ENCODE measurements at places on chromosomes 11 and 22.

GRCh38 chr11:97229936-97230335 is 840.1 kb downstream of the JRKL start:
- DNase-seq: no peak

DNA sequence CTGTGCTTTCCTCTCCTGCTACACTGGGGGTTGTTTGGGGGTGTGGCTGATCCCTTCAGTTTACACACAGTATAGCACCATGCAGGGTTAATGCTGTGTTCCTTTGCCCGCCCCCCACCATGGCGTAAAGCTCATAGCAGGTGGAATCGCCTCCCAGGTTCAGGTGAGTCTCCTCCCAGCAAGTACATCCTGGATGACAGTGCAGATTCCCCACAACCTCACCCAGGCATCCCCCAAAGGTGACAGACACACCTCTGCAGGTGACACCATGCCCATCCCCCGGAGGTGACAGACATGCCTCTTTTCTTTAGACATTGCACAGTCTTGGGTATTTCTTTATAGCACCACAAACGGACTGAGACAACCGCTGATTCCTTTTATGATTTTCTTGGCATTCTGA is 343.7 kb downstream of the BRD1 start:
- DNase-seq: no peak

GRCh38 chr11:88618327-88619070 is 281.0 kb upstream of the CTSC start:
- no peak for DNase-seq

- DNase-seq: peak; percentile 26
These were observed 34.1 kb upstream of the CALCA start for GRCh38 chr11:15006139-15006759.

- DNase-seq: no peak
These were observed 18.9 kb upstream of the HEPHL1 start for GRCh38 chr11:94002226-94002625.

DNA sequence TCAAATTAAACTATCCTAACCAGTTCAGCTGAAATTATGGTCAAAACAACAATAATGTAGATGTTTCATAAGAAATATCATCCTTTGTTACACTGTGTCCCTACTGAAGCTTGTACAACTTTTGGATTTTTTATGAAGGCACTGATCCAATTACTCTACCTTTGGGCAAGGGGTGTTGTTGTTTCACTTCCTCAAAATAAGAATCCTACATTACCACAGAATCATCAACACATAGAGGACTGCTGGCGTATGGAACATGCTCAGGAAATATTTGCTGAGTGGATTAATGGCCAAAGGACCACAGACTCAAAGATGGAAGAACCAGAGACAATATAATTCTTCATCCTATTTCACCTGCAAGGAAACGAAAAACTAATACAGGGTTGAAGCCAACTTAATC is 907.5 kb upstream of the CCDC90B start:
- no peak for DNase-seq

DNA sequence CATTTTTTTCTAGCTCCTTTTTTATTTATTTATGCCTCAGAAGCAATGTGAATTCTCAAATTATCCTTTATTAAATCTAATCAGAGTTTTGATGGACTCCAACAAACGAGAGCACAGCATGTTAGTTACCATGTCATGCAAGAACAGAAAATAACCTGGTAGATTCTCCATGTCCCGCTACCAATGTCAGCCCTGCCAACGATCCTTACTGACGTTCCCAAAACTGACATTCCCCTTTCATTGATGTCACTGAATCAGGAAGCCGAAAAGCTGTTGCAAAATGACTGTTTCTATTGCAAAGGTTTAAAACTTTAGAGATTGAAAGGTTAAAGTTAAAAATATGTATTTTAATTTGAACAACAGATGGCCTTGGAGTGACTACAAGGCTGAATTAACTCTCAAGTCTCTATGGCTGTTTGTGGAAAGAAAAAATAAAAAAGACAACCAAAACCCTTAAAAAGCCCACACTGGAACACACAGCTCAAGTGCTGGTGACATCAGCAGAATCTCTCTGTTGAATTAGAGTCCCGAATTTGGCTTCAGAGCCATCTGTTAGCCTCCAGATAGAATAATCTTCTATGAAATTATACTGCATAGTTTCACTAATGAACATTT is 96.8 kb downstream of the BDNF start:
- DNase-seq: no peak

DNA sequence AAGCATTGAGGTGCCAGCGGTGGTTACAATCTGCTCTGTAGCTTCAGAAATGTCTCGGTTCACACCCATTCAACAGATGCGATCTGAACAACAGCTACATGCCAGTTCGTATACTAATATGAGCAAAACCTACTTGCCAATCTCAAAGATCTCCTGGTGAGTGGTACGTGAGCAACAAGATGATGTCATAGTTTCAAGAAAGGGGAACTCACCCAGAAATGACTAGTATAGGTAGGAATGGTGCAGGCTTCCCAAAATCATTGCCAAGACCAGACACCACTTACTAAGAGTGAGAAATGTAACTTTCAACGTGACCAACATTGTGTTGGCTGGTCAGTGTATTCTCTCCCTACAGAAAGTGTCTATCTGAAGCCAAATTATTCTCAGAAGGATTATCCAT is 31.1 kb downstream of the OR6Q1 start:
- no peak for DNase-seq
